ENCODE measurements at places on chromosomes 2 and 18.

DNA sequence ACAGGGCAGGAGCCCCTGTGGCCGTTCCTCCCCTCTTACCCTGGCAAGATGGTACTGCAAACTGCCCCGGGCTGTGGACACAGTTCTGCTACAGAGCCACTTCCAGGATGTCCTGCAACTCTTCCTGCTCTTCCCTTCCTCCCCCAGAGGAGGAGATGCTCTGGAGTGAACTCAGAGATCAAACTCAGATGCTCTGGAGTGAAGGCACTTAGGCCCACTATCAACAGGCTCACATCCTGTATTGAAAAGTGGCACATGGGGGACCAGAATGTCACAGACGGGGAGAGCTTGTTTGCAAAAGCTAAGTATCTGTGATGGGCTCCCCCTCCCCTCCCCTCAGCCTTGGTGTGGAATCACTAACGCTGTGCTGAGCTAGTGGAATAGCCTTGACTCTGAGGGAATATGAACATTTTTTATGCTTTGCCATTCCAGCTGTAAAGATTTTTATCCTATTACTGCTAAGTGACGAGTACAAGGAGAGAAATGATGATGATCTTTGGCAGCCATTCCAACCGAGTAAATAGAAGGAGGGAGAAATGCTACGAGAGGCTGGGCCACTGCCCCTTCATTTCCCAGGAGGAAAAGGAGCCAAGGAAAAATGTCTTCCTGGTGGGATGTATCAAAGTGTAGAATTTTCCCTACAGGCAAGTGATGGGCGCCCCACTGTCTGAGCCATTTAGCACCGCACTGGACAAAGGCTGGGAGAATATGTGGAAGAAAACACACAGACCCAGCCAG, 152.6 kb downstream of the GALNT14 start:
- no peak for DNase-seq

GRCh38 chr18:9719421-9719981, 11.4 kb downstream of the RAB31 start:
- no peak for DNase-seq

GRCh38 chr2:113407446-113408099, 29.9 kb upstream of the ZNG1B start:
- no peak for DNase-seq

- DNase-seq = no peak
These were observed 7.0 kb upstream of the PAX3 start for GRCh38 chr2:222305516-222306392.

- no peak for DNase-seq
These were observed 708 bp upstream of the MALT1 start for GRCh38 chr18:58670404-58671110.

- DNase-seq = no peak
These were observed 21.0 kb downstream of the MERTK start for GRCh38 chr2:111919365-111919764.

GRCh38 chr2:104568247-104568646, 285.7 kb upstream of the POU3F3 start:
- no peak for DNase-seq
